ENCODE measurements at places on chromosomes 3 and 15. TPM values are rescaled to one million over a fixed set of nuclear protein-coding genes. Genes with fewer than 3 reads are reported as not detected.

THPO gene
- total RNA-seq = not detected

SEMA7A gene
- total RNA-seq = 175 TPM

PLD1 gene
- 4.5 TPM for total RNA-seq

TRH gene
- total RNA-seq = not detected

SPTSSB gene
- not detected for total RNA-seq

RBMS3 gene
- 22.8 TPM for total RNA-seq
